NT2/D1 (cell line): ENCODE measurements at places on chromosomes 7 and 10.

- no peak for DNase-seq
Measured at GRCh38 chr7:158284617-158285382, 302.8 kb downstream of the PTPRN2 start.

DNA sequence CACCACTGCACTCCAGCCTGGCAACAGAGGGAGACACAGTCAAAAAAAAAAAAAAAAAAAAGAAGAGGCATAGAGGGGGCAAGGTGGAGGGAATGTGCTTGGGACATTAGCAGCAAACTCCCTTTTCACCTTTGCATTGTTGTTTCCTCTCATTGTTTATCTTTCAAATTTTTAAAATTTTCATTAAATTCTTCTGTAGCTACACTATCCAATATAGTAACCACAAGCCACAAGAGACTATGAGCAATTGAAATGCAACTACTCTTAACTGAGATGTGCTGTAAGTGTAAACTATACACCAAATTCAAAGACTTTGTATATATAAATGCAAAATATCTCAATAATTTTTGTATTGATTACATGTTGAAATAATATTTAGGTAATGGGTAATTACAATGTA is 43.4 kb downstream of the EBLN1 start:
- DNase-seq, result no peak

- no peak for DNase-seq
Measured at GRCh38 chr10:17059197-17059688, 70.4 kb downstream of the CUBN start.

DNA sequence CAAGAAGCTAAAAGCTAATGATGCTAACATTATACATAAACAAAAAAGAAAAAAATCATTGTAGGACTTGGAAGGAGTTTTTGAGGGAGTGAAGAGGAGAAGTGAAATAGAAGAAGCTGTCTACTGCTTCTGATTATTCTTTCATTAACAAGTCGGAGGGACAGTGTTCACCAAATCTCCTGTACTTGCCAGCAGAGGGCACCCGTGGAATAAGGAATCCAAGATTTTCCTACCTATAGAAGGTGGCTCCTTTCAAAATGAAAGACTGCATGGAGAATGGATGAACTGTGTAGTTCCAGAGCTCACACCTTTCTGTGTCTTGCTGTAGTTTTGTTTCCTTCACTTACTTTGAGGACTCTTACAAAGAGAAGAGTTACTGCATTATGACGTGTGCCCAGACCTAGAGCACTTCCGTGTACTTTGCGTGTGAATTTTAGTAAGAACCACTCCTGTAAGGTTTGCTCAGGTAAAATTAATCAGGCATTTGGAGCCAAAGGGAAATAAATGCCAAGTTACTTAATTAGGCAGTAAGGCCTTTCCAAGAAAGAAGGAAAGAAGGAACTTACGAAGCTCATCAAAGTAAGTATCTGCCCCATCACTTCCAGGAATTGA is 145.1 kb downstream of the SEMA3D start:
- DNase-seq, result peak; percentile 65

GRCh38 chr10:13351340-13351915 is 3.3 kb upstream of the SEPHS1 start:
- peak; percentile 80 for DNase-seq

- no peak for DNase-seq
Measured at GRCh38 chr10:35422228-35422627, 85.9 kb downstream of the CCNY start.

GRCh38 chr10:113104047-113104446 is 154.0 kb downstream of the TCF7L2 start:
- no peak for DNase-seq

GRCh38 chr7:111424768-111425167 is 137.5 kb downstream of the IMMP2L start:
- DNase-seq, result no peak

- no peak for DNase-seq
Measured at GRCh38 chr7:37645282-37646050, 38.1 kb upstream of the GPR141 start.

DNA sequence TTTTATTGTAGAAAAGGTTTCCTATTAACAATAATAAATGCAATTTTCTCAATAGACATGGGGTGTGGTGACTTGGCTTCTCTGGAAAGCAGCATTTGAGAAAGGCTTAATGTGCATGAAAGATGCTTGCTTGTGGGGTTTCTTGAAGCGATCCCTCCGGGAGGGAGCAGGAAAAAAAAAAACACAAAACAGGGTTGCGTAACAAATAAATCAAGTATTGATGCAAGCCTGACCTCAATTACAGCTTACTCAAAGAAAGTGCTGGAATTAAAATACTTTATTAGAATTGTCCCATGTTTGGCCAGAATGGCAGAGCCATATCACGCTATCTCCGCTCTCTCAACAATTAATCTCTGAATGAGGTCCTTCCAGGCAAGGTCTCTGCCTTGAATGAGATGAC is 1612.5 kb downstream of the REEP3 start:
- DNase-seq, result no peak

DNA sequence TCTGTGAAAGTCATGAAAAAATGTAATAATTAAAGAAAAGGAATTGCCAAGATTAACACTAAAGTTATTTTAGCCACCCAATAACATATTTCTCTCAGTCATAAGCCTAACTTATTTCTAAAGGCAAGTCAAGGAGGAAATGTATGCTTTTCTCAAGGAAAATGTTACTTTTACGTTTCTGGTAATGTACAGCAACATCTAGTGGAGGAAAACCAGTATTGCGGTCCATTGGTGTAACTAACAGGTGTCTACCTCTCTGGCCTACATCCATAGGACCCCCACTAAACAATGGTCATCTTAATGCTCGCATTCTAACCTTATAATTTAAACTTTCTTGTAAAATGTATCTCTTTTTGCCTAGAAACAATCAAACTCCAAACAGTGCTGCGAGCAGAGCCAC is 437.5 kb downstream of the KIF20B start:
- DNase-seq, result peak; percentile 32

DNA sequence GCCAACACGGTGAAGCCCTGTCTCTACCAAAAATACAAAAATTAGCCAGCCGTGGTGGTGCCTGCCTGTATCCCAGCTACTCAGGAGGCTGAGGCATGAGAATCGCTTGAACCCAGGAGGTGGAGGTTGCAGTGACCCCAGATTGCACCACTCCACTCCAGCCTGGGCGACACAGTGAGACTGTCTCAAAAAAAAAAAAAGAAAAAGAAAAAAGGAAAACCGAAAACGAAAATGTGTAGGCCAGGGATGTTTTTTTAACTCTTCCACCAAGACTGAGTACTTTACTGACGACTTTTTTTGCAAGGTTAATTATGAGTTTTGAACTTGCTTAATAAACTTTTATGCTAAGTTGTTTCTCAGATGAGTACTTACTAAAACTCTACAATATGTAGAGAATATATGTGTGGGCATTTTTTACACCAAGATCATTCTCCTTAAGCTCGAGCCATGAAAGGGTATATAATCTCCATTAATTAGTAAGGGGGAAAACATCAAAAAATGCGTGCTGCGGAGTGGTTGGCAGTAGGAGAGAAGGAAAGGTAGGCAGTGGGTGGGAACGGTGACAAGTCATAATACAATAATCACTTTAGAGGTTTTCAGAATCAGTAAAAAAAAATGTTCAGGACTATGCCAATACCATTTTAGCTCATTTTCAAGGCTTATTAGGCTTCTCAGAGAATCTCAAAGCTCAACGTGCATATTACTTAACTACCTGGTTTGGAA is 8.6 kb upstream of the ADRB1 start:
- no peak for DNase-seq

DNA sequence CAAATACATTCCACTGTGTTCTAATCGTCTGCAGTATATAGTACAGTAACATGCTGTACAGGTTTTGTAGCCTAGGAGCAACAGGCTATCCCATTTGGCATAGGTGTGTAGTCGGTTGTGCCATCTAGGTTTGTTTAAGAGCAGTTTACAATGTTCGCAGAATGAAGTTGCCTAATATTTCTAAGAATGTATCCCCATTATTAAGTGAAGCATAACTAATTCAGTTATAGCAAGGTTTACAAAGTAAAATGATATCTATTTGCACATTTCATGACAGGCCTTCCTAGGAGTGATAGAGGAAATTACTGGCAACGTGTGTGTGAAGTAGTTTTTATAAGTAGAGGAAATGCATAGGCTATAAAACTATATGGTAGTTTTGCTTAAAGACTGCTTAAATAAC is 4.0 kb downstream of the CREM start:
- no peak for DNase-seq

DNA sequence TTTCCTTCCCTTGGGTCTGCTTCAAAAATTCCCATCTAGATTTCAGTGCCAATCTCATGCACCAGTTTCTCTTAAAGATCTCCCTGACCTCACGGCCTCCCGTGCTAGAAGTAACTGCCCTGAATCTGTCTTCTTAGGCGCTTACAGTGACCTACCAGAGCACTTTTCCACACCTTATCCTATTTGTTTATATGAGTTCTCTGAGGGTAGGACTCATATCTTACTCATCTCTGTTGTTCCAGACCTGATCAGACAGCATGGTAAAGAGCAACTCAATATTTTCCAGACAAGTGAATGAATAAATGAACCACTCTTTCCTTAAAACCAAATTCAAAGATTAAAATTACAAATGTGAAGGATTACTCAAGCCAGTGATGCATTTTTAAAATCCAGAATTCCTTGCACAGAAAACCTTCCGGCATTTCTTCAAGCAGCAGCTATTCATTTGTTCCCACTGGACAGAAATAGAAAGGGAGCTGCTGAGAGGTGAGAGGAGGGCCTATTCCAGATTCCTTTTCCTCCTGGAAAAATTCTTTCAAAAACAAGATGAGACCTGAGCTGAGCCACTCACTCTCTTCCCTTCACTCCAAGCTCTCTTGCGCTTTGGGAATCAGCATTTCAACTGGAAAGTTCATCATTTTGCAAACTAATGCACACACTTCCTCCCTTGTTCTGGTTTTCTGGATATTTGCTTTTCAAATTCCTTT is 94.6 kb downstream of the ELMO1 start:
- no peak for DNase-seq

DNA sequence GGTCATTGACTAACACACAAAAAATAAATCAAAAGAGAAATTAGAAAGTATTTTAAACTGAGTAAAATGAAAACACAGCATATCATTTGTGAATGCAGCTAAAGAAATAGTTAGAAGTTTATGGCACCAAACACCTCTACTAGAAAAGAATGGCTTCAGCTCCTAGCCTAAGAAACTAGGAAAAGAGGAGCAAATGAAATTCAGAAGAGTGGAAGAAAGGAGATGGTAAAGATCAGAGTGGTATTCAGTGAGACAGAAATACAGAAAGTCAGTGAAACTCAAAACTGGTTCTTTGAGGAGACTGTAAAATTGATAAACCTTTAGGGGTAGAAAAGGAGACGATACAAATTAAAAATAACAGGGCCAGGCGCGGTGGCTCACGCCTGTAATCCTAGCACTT is 2.7 kb downstream of the EXOC6 start:
- no peak for DNase-seq

DNA sequence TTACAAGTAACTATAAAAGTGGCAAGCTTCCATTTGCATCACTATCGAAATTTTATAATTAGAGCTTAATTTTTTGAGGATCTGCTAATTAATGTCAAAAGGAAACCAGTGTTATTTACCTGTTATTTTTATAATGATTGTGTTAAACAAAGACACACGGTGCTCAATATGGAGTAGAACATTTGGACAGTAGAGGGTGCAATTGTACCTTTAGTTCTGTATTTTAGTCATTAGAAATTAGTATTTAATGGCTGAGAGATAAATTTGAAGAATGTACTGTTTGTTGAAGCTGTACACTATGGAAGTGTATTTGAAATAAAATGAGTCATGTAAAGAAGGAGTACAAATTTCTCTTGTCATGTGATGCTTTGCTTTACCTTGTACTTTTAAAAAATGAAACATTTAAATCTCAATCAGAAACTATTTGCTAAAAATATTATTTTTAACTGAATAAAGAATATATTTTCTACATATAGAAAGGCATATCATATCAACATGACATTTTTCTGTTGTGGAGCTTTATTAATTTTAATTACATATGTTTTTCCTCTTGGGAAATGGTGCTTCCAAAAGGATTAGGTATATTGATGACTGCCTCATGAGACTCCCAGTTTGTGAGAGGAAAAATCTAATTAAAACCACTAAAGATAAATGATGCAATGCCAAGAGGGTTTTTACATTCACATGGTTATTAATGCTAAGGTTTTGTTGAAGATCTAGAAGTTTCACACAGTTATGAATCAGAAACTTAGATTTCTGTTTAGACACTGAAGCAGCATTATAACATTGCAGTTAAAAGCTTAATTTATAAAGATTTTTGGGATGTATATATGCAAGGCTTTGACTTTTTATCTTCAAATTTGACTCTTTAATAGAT is 10.4 kb upstream of the PRKG1 start:
- DNase-seq, result no peak

- no peak for DNase-seq
Measured at GRCh38 chr10:76329891-76330575, 898.6 kb downstream of the LRMDA start.

DNA sequence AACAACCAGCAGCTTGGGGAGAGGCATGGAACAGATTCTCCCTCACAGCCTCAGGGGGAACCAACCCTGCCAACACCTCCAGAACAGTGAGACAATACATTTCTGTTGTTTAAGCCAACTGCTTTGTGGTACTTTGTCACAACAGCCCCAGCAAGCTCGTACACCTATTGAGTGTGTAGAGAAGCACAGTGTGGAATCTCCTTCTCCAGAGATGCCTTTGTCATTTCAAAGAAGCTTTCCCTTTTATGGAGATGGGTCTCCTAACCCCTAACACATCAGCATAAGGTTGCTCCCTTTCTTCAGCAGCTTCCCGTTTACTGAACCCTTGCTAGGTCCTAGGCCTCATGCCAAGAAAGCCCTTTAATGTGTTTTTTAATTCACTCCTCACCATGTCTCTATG is 60.7 kb upstream of the AGK start:
- DNase-seq, result peak; percentile 60
